ENCODE measurements at places on chromosomes 3 and 15.

DNA sequence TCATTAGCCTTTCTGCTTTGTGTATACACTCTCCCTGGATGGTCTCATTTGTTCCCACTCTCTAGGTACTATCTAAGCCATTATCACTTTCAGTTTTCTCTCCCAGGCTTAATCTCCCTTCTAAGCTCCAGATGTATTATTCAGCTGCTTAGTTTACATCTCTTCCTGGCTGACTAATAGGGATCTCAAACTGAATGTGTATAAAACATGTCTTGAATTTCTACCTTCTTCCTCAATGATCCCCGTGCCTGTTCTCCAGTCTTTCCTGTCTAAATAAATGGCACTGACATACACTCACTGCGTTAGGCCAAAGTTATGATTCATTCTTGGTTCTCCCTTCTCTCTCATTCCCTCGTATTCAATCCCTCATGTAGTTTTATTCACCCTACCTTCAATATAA lies 127.3 kb downstream of the NR2F2 start:
- no peak for DNase-seq

- DNase-seq = no peak
These were observed 66.7 kb downstream of the FBXL22 start for GRCh38 chr15:63663906-63664305.

DNA sequence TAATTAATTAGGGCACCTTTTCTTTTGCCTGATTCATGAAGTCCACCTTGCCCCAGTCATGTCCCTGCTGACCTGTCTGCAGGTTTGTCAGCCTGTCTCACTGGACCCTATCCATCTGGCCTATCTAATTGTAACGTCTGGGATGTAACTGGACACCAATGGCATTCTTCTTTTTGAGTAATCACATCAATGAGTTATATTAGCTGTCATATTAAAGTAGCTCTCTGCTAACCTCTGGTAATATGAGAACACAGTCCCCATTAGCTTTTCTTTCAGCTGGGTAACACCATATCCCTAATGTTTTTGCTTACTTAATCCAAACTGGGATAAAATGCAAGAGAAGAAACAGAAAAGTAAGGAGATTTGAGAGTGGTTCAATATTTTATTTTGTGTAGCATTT lies 166.2 kb upstream of the VEPH1 start:
- DNase-seq = no peak

DNA sequence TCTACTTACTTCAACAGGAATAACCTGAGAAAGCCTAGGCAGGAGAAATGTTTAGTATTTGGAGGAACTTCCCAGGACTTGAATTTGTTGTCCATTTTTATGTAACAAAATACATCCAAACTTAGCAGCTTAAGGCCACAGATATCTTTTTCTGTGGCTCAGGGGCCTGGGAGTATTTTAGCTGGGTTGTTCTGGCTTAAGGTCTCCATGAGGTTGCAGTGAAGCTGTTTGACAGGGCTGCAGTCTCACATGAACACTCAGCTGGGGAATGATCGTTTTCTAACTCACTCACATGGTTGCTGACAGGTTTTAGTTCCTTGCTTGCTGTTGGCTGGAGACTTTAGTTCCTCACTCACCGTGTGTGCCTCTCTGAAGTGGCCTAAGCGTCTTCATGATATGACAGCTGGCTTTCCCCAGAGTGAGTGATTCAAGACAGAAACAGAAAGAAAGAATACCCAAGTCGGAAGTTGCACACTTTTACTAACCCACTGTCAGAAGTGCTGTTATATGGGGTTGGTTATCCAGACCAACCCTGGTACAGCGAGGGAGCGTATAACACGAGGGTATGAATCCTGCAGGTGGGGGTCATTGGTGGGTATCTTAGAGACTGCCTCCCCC lies 229.7 kb upstream of the TBL1XR1 start:
- no peak for DNase-seq

GRCh38 chr15:65326117-65326526 lies 21.6 kb downstream of the RNU5B-1 start:
- DNase-seq = peak; percentile 26

DNA sequence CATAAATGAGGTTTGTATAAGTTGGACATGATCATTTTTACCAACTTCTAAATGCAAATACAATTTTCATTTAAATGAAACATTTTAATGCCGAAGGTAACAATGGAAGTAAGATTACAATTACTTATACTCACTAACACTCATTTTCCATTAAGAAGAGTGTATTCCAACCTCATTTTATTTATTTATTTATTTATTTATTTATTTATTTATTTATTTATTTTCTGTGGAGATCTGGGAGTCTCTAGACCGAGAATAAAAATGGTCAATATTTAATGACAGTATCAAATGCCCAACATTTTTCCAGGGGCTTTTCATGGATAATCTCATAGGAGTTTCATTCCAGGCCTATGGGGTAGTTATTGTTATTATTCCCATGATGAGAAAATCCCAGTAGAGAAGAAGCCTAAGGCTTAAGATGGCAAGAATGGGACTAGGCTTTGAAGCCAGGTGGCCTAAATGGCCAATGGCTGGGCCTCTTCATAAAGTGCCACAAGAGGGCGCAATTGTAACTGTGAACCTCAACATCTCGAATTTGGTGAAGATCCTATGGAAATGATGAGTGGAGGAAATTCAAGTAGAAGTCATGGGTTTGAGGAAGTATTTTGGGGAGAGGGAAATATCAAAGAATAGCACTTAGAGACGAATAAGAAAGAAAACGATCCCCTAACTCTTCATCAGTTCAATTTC lies 21.3 kb downstream of the VGLL3 start:
- DNase-seq = no peak

DNA sequence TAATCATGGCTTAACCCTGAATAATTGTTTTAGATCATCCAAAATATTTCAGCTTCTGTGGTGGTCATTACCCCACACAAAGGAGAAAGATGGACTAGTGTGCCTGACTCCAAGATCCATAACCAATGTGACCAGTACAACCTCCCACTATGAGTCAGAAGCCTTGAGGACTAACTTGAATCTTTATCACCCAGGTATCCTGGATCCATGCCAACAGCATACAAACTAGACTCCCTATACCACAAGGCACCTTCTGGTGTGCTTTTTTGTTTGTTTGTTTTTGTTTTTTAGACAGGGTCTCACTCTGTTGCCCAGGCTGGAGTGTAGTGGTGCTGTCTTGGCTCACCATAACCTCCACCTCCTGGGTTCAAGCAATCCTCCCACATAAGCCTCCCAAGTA lies 317.7 kb downstream of the VPS13C start:
- DNase-seq = no peak

Data from uterus (tissue), 4 donors.